Activated T-cell treated with anti-CD3 and anti-CD28 coated beads for 48 hours (primary cell): ENCODE measurements at places on chromosomes 2 and 18.

- DNase-seq: no peak
These were observed 229.2 kb downstream of the SEPTIN10 start for GRCh38 chr2:109384308-109385271.

GRCh38 chr18:75959150-75959549, 531.6 kb upstream of the SMIM21 start:
- no peak for DNase-seq

- DNase-seq: no peak
These were observed 357.5 kb upstream of the ETAA1 start for GRCh38 chr2:67039517-67040103.

DNA sequence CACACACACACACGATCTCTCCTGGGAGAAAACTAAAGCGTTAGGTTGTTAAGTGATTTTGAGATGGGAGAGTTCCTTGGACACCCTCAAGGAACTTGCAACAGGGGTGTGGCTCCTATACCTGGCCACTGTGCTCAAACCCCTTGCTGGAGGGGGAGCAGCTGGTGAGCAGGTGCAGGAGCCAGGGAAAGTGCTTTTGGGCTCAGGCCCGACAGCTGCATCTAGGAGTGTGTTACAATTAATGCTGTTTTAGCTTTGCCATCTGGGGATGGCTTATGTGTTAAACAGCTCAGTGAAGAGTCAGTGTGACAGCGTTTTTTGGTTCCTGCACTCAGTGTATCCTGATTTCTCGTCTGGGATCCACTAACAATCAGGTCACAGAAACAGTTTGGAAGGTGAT, 510.8 kb downstream of the TRIB2 start:
- DNase-seq: no peak

GRCh38 chr2:37091873-37092272, 7.6 kb downstream of the GPATCH11 start:
- DNase-seq: no peak

DNA sequence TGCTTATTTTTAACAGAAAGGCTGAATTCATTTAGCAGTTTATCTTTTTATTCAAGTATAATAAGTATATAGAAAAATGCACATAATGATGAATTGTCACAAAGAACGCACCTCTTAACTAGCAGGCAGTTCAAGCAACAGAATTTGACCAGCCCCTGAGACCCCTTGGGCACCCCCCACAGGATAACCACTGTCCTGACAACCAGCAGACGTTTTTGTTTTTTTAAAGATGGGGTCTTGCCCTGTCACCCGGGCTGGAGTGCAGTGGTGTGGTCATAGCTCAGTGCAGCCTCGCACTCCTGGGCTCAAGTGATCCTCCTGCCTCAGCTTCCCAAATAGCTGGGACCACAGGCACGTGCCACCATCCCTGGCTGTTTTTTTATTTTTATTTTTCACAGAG, 14.0 kb downstream of the PRELID3A start:
- no peak for DNase-seq

GRCh38 chr2:132581991-132582738, 87.8 kb downstream of the LYPD1 start:
- no peak for DNase-seq

DNA sequence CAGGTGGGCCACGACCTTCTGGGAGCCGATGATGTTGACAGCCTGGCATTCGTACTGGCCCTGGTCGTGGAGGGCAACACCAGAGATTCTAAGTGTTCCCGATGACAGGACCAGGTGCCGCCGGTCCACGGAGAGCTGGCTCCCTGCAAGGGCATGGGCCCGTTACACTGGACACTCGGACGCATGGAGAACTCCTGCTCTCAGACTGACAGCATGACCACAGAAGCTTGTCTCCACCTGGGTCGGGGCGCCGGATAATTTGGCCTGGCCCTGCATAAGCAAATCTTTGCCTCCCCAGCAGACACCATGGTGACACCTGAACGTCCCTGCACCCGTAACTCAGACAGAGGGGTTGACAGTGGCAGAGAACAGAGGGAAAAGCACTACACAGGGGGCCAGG, 80.7 kb downstream of the PXDN start:
- DNase-seq: no peak

DNA sequence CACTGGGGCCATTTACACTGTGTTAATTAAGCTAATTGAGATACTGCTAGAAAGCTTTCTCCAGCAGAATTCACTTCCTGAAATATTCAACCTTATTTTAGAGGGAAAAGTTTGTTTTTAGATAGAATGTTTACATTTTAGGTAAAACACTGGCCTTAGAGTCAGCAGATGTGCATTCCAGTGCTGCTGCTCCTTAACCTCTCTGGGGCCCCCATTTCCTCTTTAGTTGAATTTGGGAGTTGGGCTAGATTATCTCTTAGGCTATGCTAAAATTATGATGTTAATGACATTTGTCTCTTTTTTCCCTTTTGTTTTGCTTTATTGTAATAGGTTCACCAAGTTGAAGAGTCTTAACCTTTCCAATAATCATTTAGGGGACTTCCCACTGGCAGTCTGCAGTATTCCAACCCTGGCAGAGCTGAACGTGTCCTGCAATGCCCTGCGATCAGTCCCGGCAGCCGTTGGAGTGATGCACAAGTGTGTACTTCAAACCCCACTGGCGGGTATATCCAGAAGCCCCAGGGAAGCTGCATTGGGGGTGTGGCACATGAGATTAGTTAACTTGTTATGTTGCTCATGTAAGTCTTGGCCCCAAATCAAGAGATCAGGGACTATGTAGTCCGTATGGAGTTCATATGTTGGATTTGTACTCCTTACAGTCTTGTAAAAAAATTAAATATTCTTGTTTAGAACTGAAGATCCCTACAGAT, 179.5 kb downstream of the PHLPP1 start:
- DNase-seq: no peak

GRCh38 chr2:16470936-16471490, 194.6 kb downstream of the CYRIA start:
- DNase-seq: no peak

DNA sequence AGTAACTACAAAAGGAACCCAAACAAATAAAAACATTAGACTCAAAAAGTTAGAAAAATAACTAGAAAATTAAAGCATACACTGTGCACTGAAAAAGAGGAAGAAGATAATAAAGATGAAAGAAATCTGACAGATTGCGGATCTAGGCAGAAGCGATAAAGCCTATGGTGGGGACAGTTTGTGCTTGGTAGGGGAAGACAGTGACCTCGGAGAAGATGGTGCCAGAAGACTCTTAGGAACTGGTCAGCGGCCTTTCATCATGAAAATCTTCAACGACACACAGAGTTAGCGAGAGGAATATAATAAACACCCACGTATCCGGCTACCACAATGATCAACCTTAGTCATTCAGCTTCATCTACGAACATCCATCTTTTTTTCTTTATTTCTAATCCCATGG, 180.5 kb downstream of the HDAC4 start:
- no peak for DNase-seq

DNA sequence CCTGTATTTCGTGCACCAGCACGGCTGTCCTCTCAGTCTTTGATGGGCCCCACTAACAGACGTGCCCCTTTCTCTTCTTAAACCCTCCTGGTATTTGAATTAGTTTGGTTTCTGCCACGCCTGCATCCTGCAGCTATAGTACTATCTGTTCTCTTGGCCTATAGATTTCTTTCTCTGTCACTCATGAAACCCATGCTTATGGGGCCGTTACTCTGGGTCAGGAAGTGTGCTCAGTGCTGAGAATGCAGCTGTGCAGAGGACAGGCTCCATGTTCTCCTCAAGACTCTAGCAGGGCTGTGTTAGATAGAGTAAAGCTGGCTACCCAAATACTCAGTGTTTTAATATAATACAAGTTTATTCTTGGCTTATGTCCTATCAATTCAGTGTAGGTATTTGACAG, 180.0 kb downstream of the INSIG2 start:
- no peak for DNase-seq

DNA sequence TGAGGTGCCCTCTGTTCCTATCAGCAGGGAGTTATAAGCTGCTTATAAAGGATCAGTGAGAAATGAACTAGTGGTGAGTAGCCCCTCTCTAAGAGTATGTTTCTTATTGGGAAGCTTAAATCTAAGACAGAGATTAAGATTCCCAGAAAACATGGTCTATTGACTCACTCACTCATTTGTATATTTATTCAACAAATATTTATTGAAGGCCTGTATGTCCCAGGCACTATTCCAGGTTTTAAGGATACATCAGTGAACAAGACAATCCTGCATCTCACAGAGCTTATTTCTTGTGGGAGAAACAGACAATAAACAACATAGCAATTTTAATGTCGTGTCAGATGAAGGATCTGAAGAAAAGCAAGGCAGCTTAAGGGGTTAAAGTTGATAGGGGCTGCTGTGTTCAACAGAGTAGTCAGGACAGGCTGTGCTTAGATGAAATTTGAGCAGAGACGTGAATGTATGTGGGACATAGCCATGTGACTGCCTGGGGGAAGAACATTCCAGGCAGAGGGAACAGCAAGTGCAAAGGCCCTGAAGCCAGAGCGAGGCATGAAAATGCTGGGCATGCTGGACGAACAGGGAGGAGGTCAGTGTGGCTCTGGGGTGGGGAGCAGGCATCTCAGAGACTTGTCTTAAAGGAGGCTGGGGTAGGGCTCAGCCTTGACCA, 14.8 kb upstream of the PSD4 start:
- no peak for DNase-seq

GRCh38 chr2:155866477-155866876, 466.0 kb downstream of the NR4A2 start:
- DNase-seq: no peak

GRCh38 chr2:100703739-100704138, 116.2 kb upstream of the NPAS2 start:
- no peak for DNase-seq

DNA sequence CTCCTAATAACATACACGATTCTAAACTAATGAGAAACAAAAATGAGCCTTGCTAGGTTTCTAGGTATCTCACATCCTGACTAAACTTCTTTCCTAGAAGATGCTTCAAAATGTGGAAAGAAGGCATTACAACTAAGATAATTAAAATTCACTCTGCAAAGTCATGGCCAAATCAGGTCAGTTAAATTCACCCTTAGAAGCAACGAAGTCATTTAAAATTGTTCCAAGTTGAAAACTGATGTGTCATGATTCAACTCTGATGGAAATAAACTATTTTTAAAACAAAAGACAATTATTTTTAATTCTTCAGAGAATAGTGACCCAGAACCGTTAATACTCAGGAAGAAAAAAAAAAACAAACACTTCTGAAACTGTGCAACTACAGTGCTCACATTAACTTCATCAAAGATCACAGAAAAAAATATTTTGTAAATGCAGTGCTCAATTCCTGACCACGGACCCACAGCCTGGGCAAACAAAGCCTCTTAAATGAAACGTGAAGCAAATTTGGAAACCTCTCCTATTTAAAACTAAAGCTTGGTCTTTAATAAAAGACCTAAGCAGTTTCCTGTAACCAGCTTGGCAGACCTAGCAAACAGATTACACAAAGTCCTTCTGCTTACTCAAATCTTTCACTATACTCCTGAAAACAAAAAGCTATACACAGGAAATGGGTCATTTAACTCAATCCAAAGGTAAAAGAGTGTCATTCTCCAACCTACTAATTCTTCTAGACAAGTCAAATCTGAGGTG, 39.0 kb downstream of the CHN1 start:
- DNase-seq: no peak

DNA sequence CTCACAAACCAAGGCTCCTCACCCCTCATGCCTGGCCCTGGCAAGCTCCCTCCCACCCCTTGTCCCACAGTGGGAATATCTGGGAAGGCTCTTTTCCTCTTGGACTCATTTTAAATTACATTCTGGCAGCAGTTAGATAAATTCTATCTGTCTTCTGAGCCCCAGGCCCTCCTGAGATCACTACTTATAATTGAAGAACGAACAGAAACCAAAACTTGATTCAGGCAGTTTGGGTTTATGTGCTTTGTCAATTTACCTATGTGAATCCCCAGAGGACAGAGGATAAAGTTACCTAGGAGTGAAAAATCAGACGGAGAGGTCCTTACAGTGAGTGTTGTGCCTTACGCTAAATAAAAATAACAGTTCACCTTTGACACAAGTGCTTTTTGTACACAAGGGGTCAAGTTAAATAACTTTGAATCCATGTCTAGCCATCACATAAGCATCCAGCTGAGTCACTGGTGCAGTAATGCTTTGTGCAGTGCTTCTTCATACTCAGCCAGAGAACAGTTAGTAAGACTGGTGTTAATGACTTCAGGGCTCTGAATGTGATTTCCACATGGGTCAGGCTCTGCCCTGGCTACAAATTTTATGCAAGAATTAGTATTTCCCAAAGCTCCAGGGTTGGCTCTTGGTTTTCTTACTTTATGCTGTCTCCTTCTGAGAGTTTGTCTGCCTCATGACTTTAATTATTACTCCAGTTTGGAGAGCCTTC, 329.3 kb downstream of the INSIG2 start:
- no peak for DNase-seq

DNA sequence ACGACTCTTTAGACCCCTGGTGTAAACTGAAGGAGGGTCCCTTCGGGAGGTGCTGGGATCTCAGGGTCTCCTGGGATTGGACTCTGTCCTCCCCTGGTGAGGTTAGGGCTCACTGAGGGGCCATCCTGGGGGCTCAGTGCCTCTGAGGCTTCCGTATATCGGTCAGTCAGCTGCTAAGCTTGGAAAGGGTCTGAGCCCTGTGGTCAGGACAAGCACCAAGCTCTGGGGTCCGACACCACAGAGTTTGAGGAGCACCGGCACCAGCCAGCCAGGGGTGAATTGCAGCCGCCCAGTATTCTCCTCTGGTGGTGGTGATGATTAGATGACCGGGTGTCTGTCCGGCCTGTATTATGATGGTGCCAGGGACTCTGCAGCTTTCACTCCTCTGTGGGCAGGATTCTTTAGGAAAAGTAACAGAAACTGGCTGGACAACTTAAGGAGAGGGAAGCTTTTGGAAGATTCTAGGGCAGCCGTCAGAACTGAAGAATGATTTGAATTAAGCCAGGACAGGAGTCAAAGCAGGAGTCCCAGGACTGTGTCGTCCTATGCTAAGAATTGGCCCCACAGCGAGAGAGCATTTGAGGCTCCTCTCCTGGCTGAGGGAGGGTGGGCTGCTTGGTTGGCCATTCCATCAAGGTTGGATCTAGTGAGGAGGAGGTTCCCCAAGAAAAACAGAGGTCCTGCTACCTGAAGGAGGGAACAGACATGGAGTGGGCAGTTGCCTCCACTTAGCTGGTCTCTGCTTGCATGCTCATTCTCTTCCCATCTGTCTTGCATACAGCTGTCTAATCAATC, 158.6 kb upstream of the HS6ST1 start:
- DNase-seq: no peak

- no peak for DNase-seq
These were observed 84.8 kb upstream of the DNAJC10 start for GRCh38 chr2:182631299-182631698.

GRCh38 chr2:147416099-147416498, 428.7 kb upstream of the ACVR2A start:
- no peak for DNase-seq

DNA sequence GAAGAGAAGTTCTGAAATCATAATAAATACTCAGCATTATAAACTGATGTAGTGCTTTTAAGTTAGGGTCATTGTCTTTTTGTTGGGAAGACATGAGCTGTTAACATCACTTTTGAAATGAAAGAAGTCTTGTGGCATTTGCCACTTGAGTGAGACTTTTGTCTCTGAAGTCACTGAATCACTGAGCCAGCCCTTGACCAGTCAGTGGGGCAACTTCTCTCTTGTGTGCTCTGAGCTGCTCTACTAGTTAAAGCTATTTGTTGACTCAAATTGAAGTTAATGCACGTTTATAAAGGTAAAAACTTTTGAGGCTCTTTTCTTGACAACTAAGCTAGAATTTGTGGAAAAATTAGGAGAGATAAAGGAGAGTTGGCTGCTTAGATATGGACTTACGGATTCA, 6.7 kb downstream of the WDR43 start:
- DNase-seq: no peak
